Vagina (tissue), 2 donors: ENCODE measurements at places on chromosomes 4 and X. TPM values are rescaled to one million over a fixed set of nuclear protein-coding genes. Genes with fewer than 3 reads are reported as not detected.
A peak's percentile ranks its signal among the peaks of the same experiment; 100 is the strongest.

CXCL5 gene
- total RNA-seq: not detected

DNA sequence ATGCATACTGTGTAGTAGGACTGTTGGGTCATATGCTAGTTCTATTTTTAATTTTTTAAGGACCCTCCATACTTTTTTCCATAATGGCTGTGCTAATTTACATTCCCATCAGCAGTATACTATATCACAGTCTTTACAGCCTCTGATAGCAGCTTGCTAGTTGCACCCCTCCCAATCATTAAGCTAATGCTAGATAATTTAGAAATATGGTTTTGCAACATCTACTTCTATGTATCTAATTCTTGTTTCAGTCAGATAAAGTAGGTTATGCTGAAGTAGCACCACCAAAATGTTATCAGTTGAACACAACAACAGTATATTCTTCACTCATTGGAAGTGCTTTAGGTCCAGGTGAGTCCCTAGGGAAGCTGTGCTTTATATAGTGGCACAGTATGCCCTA, 522.7 kb upstream of the HTR2C start:
- H3K27ac ChIP-seq: no peak overlapping the region
- no peak for DNase-seq
- no peaks in the 10 kb centered on the region for H3K27me3 ChIP-seq
- no peaks in the 10 kb centered on the region for H3K4me1 ChIP-seq
- H3K4me3 ChIP-seq: no peak overlapping the region

- H3K4me3 ChIP-seq: no peak overlapping the region
- H3K27me3 ChIP-seq: no peaks in the 10 kb centered on the region
- H3K27ac ChIP-seq: no peak overlapping the region
- DNase-seq: no peak
- peaks cover 12% of the 10 kb centered on the region for H3K4me1 ChIP-seq
Measured at GRCh38 chrX:335758-336155, 17.2 kb upstream of the GTPBP6 start.

- peak overlapping the region; percentile 27 for H3K27ac ChIP-seq
- DNase-seq: no peak
- no peaks in the 10 kb centered on the region for H3K27me3 ChIP-seq
- H3K36me3 ChIP-seq: no peaks in the 10 kb centered on the region
- H3K4me1 ChIP-seq: no peaks in the 10 kb centered on the region
Measured at GRCh38 chrX:123184866-123185276, 793 bp downstream of the GRIA3 start.

DNA sequence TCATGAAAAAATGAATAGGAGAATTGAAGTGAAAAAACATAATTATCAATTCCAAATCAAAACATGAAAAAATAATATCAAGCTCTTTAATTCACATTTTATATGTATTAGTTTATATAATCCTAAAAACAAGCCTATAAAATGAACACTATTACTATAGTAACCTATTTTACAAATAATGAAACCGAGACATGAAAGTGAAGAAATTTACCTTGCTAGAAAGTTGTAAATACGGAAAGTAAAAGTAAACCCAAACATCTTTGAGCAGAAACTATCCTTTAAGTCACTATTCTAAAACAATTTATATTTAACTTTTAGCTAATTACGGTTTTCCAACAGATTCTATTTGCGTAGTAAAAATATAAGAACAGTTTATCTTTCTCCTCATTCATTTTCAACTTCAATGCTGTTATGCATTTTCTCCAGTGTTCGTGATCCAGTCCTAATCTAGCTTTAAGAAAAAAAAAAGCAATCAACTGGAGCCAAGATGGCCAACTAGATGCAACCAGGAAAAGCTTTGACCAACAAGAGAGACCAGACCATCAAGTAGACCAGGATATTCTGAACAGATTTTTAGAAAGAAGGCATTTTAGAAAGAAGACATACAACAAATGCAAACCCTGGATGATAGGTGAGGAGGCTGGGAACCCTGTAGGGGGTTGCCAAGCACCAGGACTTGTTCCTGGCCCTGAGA, 67.0 kb downstream of the DDX53 start:
- H3K27me3 ChIP-seq: no peaks in the 10 kb centered on the region
- no peak overlapping the region for H3K4me3 ChIP-seq
- no peaks in the 10 kb centered on the region for H3K36me3 ChIP-seq
- no peak overlapping the region for H3K27ac ChIP-seq
